CD4-positive, alpha-beta T cell treated with Interleukin-15 for 4 hours (primary cell): ENCODE measurements at places on chromosomes 3 and 15.

DNA sequence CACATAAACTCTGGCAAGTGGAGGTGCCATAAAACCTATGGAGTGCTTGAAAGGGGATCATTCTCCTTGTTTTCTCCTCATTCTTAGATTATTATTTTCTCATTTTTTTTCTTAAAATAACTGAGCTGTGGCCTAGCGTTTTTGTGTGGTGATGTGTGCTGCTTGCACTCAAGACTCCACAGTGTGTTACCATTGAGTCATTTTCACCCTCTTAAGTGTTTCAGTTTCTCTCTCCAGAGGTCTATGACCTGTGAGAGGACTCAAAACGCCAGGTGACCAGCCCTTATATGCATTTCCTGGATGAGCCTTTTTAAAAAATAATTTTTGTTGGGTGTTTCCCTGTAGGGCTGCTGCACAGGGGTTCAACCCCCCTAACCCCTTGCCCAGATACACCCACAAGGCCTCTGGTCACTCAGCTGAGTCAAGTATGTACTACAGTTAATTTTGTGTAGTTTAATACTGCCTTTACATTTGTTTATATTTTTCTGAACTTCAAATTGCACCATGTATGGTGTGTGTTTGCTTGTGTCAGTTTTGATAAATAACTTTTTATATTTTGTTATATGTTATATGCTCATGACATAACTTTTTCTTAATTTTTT lies 15.4 kb upstream of the BTLA start:
- DNase-seq: peak; percentile 13

DNA sequence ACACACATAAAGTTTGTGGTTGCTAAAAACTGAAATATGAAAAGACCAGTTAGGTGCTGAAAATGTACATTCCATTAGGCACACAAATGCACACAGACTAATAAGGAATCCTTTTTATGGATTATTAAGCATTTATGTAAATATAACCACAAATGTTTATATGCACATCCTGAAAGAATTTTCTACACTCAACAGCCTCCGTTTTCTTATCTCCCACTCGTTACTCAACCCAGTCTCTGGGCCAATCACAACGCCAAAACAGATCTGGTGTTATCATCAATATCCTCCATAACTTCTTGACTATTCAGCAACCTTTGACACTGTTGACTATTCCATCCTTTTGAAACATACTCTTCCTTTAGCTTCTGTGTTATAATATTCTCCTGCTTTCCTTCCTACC lies 136.4 kb downstream of the ATP8B4 start:
- no peak for DNase-seq

- no peak for DNase-seq
Measured at GRCh38 chr3:49609815-49610214, 55.5 kb downstream of the BSN start.

DNA sequence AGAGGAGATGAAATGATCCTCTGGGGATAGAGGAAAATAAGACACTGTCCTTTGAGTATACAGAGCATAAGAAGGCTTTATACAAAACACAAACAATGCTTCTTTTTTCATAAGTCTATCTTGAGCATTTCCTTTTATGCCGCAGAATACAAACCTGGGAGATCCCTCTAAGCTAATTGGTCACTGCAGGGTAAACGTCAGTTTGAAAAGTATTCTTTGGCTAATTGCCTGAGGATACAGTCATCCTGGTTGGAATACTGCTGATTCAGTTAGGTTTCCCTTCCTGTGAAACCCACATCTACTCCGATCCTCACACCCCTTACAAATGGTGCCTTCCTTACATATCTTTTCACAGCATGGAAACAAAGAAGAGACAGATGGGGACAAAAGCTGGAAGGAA lies 10.6 kb downstream of the WNT5A start:
- no peak for DNase-seq

- no peak for DNase-seq
Measured at GRCh38 chr3:138938056-138938876, 8.7 kb downstream of the FOXL2 start.

GRCh38 chr3:49665822-49666519 lies 8.2 kb upstream of the APEH start:
- DNase-seq: no peak

DNA sequence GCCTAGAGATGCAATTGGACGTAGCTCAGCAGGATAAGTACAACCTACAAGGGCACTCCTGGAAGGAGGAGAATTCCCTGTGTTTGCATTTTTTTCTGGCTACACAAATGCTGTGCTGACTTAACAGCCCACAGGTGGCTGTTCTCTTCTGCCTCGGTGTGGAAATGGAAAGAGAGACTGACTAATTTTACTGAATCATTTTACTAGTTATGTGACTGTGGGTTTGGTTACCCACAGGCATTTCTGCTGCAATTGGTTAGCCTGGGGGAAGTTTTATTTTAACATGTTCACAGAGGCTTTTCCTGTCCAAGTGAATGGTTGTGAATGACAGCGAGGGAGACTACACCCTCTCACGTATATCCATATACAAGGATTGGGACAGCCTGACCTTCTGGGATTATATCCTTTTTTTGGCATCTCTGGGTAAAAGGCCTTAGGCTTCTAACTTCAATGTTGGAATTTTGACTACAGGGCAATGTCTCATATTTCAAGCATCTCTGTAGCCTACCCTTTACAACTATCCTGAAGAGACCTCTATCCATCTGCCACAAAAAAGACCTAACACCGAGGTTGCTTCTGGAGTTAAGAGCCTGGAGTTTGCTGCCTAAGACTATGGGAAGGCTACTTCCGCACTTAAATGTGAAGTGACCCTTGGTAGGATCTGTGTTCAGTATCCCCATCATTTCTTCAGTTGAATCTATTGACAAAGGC lies 67.2 kb upstream of the TP63 start:
- no peak for DNase-seq

- no peak for DNase-seq
Measured at GRCh38 chr15:48273049-48273448, 58.2 kb upstream of the DUT start.

DNA sequence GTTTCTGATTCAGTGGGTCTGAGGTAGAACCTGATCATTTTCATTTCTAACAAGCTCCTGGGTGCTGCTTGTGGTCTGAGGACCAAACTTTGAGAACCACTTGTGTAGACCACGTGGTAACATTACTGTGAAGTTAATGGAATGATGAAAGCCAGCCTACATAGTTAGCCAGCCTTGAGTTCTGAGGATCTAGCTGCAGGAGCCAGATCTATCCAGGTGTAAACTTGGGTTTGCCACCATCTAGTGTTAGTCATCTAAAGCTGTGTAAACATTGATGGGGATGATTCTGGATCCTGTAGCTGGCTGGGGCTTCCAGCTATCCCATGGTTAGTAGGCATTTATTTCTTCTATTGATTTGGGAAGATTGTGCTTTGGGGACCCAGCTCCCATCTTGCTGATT lies 170.0 kb downstream of the TMEM108 start:
- DNase-seq: no peak

- DNase-seq: peak; percentile 41
Measured at GRCh38 chr3:33001889-33002288, 50.4 kb downstream of the CCR4 start.

DNA sequence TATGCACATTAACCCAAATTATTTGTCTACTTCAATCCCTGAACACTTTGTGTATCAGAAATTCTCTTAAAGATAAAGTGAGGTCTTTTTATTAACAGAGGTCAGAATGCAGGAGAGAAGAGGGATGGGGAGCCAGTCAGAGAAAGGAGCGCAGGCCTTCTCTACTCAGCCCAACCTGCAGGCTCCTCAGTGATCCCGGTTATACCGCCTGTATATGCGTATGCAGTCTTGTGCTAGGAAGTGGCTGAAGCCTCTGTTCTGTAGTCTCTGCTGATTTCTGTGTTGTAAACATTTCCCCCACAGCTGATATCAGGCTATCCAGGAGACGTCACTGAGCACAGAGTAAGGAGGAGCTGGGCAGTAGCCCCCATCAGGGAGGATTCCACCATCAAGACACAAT lies 57.9 kb downstream of the ABHD5 start:
- no peak for DNase-seq

DNA sequence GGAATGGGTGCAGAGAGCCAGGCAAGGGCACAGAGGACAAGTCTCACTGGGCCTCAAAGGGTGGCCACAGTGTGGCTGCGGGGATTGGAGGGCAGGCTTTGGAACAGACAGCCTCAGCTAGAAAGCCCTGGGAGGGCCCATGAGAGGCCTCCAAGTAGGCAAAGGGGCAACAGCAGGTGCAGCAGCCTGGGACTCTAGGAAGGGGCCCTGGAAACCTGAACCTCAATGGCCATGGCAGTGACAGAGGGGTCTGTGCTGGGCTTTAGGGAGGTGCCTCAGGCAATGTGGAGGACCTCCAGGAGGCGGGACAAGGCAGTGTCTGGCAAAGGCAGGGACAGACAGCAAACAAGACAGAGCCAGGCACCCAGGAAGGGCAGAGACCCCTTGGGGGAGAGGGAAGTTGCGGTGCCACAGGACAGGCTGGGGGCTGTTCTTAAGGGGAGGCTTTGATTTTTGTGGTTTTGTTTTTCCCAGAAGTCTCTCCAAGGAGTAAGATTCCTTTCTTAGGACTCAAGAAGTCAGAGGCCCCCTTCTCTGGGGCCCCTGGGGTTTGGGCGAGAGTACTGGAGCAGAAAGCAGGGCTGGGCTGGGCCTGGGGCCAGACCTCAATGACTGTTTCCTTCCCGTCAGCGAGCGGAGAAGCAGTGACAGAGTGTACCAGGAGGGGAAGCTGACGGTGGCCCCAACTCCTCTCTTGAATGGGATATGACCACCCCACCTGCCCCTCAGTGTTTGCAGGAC lies 9.7 kb downstream of the STOML1 start:
- DNase-seq: no peak

DNA sequence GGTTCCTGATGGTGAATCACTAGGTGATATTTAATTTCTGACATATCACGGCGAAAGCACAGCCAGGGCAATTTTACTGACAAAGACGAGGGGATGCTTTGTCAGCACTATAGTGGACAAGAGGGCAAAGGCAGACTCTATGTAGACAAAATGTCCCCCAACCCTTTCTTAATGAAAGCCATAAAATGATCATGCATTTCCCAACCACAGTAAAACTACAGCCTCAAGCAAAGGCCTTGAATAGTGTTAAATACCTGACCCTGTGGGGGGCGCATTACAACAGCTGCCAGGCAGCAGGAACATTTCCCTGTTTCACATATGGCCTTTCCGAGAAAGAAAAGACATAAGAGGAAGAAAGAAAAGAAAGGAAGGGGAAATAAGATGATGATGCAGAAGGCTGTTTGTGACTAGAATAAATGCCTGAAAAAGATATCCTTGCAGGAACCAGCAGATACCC lies 49.5 kb downstream of the GLDN start:
- no peak for DNase-seq

GRCh38 chr15:31344823-31345605 lies 18.4 kb downstream of the KLF13 start:
- DNase-seq: no peak

GRCh38 chr3:179074656-179075055 lies 3.0 kb upstream of the ZMAT3 start:
- peak; percentile 11 for DNase-seq

DNA sequence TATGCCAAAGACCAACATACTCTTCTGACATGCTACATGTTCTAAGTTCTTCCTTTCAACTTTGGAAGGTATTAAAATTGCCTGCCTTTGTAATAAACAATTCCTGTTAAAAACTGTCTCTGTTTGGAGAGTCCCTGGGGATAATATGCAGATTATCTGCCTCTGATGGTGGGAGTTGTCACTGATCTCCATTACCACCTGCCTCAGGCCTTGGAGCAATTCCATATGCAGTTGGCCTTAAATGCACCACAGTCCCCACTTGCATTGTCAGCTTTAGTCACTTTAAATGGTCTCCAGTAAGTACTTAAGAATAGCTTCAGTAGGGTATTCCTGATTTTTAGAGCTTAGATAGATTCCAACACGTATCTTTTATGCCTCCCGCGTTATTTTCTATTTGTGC lies 121.1 kb upstream of the GOLIM4 start:
- no peak for DNase-seq

- no peak for DNase-seq
Measured at GRCh38 chr15:88637841-88638625, 783 bp upstream of the ISG20 start.

GRCh38 chr3:170344971-170345370 lies 12.5 kb upstream of the SKIL start:
- no peak for DNase-seq
